HFFc6 (cell line): ENCODE measurements at places on chromosomes 3 and 15.

- DNase-seq, result no peak
These were observed 70.2 kb downstream of the EFCAB12 start for GRCh38 chr3:129358177-129358771.

GRCh38 chr3:64837126-64837738 is 149.4 kb upstream of the ADAMTS9 start:
- no peak for DNase-seq

DNA sequence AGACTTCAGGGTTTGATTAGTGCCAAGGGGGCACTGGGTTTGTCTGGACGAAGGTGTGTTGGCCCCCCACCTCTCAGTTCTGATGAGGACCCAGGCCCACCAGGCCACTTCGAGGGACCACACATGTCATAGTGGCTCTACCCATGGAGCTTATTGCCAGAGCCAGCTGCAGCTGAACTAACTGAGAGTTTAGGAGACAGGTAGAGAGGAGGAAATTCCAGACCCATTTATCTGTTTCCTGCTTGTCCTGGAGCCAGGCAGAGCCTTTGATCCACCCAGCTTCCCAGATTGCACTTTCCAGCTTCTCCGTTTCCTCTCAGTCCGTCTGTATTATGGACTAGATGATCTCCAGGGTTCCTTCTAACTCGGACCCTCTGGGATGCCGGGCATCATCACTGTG is 20.9 kb downstream of the SLC24A1 start:
- no peak for DNase-seq

- DNase-seq, result peak; percentile 95
These were observed 10.6 kb downstream of the MAPKAPK3 start for GRCh38 chr3:50627407-50628051.

GRCh38 chr15:80468796-80469195 is 64.6 kb downstream of the ARNT2 start:
- no peak for DNase-seq

DNA sequence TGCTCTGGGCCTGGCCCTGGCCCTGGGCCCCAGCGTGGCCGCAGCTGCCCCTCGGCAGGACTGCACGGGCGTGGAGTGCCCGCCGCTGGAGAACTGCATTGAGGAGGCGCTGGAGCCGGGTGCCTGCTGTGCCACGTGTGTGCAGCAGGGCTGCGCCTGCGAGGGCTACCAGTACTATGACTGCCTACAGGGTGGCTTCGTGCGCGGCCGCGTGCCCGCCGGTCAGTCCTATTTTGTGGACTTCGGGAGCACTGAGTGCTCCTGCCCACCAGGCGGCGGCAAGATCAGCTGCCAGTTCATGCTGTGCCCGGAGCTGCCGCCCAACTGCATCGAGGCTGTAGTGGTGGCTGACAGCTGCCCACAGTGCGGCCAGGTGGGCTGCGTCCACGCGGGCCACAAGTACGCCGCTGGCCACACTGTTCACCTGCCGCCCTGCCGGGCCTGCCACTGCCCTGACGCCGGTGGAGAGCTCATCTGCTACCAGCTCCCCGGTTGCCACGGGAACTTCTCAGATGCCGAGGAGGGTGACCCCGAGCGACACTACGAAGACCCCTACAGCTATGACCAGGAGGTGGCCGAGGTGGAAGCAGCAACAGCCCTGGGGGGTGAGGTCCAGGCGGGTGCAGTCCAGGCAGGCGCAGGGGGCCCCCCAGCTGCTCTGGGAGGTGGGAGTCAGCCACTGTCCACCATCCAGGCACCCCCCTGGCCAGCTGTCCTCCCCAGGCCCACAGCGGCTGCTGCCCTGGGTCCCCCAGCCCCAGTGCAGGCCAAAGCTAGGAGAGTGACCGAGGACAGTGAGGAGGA is 21.7 kb downstream of the FBLN2 start:
- no peak for DNase-seq

DNA sequence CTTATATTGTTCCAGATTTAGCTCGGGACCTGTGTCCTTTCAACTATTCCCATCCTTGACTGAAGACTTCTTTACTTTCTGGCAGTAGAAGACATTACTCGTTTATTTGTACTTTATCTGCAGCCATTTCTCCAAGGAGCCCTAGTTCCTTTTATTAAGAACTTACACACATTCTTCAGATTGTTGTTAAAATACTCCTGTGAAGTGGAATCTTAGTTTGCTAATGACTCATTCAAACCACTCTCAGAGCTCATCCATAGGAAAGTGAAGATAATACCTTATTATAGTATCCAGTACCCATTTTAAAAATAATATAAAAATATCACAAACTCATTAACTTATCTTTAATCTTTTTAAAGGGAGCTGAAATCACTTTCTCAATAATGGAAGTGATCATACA is 63.5 kb downstream of the C3orf70 start:
- peak; percentile 37 for DNase-seq

- no peak for DNase-seq
These were observed 203.0 kb downstream of the AKAP13 start for GRCh38 chr15:85583442-85583841.
